ENCODE measurements at places on chromosomes 2 and 18.

- peaks cover 29% of the 10 kb centered on the region for H3K36me3 ChIP-seq
- no peaks in the 10 kb centered on the region for H3K27me3 ChIP-seq
- no peak overlapping the region for H3K27ac ChIP-seq
- no peak overlapping the region for H3K4me3 ChIP-seq
- DNase-seq: no peak
Measured at GRCh38 chr2:10048501-10049171, 5.3 kb downstream of the KLF11 start.

GRCh38 chr2:16006537-16007166 lies 66.3 kb downstream of the MYCN start:
- no peaks in the 10 kb centered on the region for H3K36me3 ChIP-seq
- H3K4me1 ChIP-seq: no peaks in the 10 kb centered on the region
- no peak overlapping the region for H3K27ac ChIP-seq
- no peak overlapping the region for H3K4me3 ChIP-seq
- H3K27me3 ChIP-seq: no peaks in the 10 kb centered on the region
- DNase-seq: no peak

GRCh38 chr18:51390702-51391101 lies 193.2 kb upstream of the MEX3C start:
- H3K27ac ChIP-seq: no peak overlapping the region
- no peak overlapping the region for H3K4me3 ChIP-seq
- H3K36me3 ChIP-seq: no peaks in the 10 kb centered on the region

- no peaks in the 10 kb centered on the region for H3K36me3 ChIP-seq
- no peak overlapping the region for H3K4me3 ChIP-seq
- H3K4me1 ChIP-seq: peaks cover 4% of the 10 kb centered on the region
- no peak overlapping the region for H3K27ac ChIP-seq
- DNase-seq: no peak
- H3K27me3 ChIP-seq: peaks cover 12% of the 10 kb centered on the region
Measured at GRCh38 chr2:170365003-170365402, 187.1 kb downstream of the MYO3B start.

DNA sequence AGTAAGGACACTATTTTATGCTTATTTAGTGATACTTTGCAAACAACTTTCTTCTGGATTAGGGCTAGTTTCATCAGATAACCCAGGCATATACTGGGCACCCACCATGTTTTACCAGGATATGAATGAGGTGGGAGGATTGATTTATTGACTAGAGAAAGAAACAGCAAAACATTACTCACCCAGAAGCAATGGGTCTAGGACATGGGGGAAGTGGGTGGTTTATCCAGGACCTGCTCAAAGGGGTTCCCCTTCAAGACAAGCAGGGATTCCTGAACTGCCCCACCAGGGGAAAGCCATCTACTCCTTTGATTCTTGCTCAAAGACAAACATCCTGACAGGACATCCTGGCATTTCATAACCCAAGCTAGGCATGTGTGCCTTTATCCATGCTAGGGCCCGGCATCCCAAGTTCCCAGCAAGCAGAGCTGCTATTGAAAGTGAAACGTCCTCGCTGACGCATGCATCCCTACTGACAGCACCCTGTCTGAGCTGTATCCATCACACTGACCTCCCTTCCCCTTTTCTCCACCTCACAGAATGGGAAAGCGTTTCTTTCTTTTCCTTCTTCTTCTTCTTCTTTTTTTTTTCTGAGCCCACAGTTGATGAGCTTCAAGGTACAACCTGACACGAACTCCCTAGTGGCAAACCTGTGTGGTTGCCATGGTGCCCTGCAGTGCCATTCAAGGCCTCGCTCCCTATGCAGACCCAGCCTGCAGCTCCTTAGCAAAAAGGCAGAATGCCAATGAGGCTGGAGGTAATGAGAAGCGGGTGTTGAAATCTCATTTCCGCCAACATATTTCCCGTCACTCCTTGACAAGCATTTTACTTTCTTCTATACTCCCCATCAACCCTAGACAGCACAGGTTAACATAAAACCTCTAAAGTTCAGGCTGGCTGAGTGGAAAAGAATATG lies 70.5 kb downstream of the CLHC1 start:
- no peak for DNase-seq
- H3K27ac ChIP-seq: no peak overlapping the region
- H3K27me3 ChIP-seq: no peaks in the 10 kb centered on the region
- no peak overlapping the region for H3K4me3 ChIP-seq

DNA sequence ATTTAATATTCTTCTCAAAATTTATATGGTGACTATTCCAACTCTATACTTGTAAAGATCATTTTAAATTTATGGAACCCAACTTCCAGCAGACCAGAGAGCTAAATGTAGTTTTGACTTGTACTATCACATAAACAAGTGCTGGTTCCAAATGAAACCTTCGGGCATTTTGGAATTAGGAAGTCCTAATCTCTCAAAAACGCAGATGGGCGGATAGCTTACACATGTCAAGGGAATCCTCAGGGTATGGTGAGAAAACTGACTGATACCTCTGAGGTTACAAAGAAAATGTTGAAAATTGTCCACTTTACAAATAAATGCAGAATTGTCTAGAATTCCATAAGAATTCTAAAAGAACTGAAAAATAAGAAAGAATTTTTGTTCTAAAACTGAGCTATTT lies 224.1 kb downstream of the SS18 start:
- no peaks in the 10 kb centered on the region for H3K36me3 ChIP-seq
- H3K4me3 ChIP-seq: no peak overlapping the region
- no peaks in the 10 kb centered on the region for H3K4me1 ChIP-seq
- no peak for DNase-seq
- no peaks in the 10 kb centered on the region for H3K27me3 ChIP-seq

- H3K4me1 ChIP-seq: no peaks in the 10 kb centered on the region
- DNase-seq: no peak
- no peak overlapping the region for H3K4me3 ChIP-seq
- H3K27ac ChIP-seq: no peak overlapping the region
Measured at GRCh38 chr18:63603772-63604171, 16.6 kb downstream of the SERPINB13 start.

- no peak for DNase-seq
- H3K4me3 ChIP-seq: no peak overlapping the region
- H3K27me3 ChIP-seq: no peaks in the 10 kb centered on the region
- H3K36me3 ChIP-seq: no peaks in the 10 kb centered on the region
Measured at GRCh38 chr2:205849136-205849535, 166.8 kb downstream of the NRP2 start.

GRCh38 chr2:55459279-55459678 lies 39.6 kb upstream of the CCDC88A start:
- no peak for DNase-seq
- no peak overlapping the region for H3K4me3 ChIP-seq
- no peak overlapping the region for H3K27ac ChIP-seq
- no peaks in the 10 kb centered on the region for H3K4me1 ChIP-seq
- H3K27me3 ChIP-seq: no peaks in the 10 kb centered on the region
- H3K36me3 ChIP-seq: no peaks in the 10 kb centered on the region

DNA sequence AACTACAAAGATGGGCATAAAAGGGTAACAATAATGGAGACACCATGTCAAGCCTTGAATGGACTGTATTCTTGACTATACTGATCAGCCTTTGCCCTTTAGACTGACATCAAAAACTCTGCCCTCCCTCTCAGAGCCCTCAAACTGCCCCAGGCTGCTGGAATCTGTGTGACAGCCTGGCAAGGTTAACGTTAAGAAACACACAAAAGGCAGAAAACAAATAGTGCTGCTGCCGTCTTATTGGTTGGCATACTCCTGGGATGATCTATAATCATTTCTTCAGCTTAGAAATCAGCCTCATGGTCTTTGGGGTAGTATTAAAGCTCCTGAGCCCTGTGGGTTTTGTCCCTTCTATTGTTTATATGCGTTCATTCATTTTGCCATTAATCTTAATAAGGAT lies 338.0 kb downstream of the DCC start:
- H3K27ac ChIP-seq: no peak overlapping the region
- no peaks in the 10 kb centered on the region for H3K4me1 ChIP-seq
- DNase-seq: no peak
- H3K4me3 ChIP-seq: no peak overlapping the region
- no peaks in the 10 kb centered on the region for H3K36me3 ChIP-seq
- H3K27me3 ChIP-seq: no peaks in the 10 kb centered on the region

DNA sequence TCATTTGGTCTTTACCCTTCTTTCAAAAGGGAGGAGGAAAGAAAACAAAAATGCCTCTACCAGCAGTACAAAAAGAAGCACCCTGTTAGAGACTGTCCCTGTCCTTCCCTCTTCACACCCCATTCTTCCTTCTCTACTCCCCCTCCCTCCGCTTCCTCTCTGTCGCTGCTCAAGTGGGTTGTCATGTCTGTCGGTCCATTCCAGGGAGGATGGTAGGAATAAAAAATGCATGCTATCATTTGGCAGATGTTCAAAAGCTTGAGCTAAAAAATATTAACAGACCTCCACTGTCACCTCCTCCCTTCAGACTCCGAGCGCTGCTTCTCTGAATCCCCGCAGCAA lies 482.0 kb downstream of the BCL11A start:
- no peaks in the 10 kb centered on the region for H3K36me3 ChIP-seq
- H3K4me1 ChIP-seq: no peaks in the 10 kb centered on the region
- no peak for DNase-seq
- no peak overlapping the region for H3K4me3 ChIP-seq

DNA sequence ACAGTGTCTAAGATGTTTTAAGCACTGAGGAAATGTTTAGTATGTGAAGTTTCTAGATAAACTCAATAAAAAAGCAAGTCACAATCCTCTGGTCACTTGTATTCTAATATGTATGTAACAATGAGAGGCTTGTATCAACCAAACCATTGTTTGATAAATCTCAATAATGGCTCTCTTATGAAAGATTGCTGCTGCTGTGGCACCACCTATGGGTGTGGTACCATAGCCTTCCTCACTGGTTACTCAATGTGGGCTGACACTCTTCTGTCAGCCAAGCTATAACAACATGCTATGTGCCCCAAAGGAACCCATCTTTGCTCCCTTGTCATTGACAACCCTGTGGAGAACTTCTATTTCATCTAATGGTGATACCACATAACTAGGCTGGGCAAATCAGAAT lies 12.6 kb upstream of the RAB1A start:
- H3K4me1 ChIP-seq: no peaks in the 10 kb centered on the region
- H3K4me3 ChIP-seq: no peak overlapping the region
- H3K36me3 ChIP-seq: no peaks in the 10 kb centered on the region
- no peaks in the 10 kb centered on the region for H3K27me3 ChIP-seq

GRCh38 chr2:222949690-222950323 lies 89.0 kb downstream of the ACSL3 start:
- no peaks in the 10 kb centered on the region for H3K4me1 ChIP-seq
- H3K27me3 ChIP-seq: no peaks in the 10 kb centered on the region
- DNase-seq: no peak
- H3K27ac ChIP-seq: no peak overlapping the region
- H3K4me3 ChIP-seq: no peak overlapping the region

GRCh38 chr2:216373896-216374295 lies 1.6 kb upstream of the MARCHF4 start:
- H3K36me3 ChIP-seq: no peaks in the 10 kb centered on the region
- H3K4me3 ChIP-seq: no peak overlapping the region
- no peak for DNase-seq
- H3K27me3 ChIP-seq: peaks cover 25% of the 10 kb centered on the region
- peaks cover 8% of the 10 kb centered on the region for H3K4me1 ChIP-seq

DNA sequence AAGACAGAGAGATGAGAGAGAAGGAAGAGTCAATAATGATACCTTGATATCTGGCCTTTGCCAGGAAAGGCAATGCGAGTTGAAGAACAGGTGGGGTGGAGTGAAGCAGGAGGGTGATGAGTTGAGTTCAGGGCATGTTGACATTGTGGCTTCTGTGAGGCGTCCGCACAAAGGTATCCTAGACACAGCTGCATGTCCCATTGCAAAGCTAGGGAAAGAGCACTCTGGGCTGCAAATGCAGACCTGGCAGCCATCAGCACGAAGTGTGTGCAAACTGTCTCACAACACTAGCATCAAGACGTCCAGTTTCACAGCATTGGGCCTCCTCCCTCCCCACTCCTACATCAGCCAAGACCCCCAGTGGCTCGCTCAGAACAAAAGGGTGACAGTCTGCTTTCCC lies 36.1 kb downstream of the TEX51 start:
- DNase-seq: no peak
- no peaks in the 10 kb centered on the region for H3K4me1 ChIP-seq
- no peaks in the 10 kb centered on the region for H3K36me3 ChIP-seq
- H3K27ac ChIP-seq: no peak overlapping the region
- no peak overlapping the region for H3K4me3 ChIP-seq

DNA sequence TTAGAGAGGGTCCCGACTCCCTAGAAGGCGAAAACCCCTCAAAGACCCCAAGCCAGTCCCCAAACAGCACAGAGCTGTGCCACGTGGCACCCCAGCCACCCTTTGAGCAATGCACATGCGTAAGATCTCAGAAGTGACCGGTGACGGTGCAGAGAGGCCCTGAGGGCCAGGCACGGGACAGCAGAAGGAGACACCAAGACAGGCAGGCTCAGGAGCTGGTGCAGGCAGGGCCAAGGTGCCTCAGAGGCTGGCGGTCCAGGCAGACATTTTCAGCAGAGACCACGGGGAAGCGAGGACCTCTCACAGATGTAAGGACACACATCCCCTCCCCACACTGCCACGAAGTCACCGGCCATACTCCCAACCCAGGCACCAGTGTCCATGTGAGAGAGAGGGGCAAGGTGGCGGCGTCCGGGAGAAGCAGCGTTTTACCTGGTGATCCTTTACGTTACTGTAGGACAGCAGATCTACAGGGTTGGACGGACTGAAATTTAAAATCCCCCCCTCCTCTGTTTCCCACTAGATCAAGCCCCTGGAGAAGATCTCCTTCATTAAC lies 2.0 kb upstream of the RAB17 start:
- no peak overlapping the region for H3K4me3 ChIP-seq
- no peaks in the 10 kb centered on the region for H3K36me3 ChIP-seq
- H3K4me1 ChIP-seq: peaks cover 8% of the 10 kb centered on the region
- no peak for DNase-seq
- no peak overlapping the region for H3K27ac ChIP-seq

DNA sequence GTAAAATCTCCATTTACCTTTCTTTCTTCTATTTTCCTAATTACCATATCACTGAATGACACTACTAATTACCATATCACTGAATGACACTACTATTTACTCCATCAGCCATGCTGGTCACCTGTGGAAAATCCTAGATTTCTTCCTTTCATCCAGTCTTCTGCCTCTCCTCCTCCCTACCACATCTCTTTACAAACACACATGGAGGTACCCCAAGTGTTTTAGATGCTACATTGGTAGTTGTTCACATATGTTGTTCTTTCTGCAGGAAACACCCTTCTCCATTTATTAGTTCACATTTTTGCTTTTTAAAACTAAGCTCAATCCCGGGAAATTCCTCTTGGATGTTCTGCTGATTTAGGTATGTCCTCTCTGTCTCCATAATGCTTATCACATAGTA lies 134.0 kb downstream of the IKZF2 start:
- no peak for DNase-seq
- H3K4me3 ChIP-seq: no peak overlapping the region
- no peaks in the 10 kb centered on the region for H3K36me3 ChIP-seq
- no peaks in the 10 kb centered on the region for H3K4me1 ChIP-seq
- H3K27ac ChIP-seq: no peak overlapping the region
- H3K27me3 ChIP-seq: no peaks in the 10 kb centered on the region

- no peak for DNase-seq
- H3K27ac ChIP-seq: no peak overlapping the region
- no peaks in the 10 kb centered on the region for H3K27me3 ChIP-seq
- H3K4me1 ChIP-seq: no peaks in the 10 kb centered on the region
- H3K36me3 ChIP-seq: no peaks in the 10 kb centered on the region
- no peak overlapping the region for H3K4me3 ChIP-seq
Measured at GRCh38 chr18:34892379-34892778, 148.8 kb upstream of the MAPRE2 start.

GRCh38 chr18:28004606-28005005 lies 172.3 kb downstream of the CDH2 start:
- no peak overlapping the region for H3K27ac ChIP-seq
- H3K36me3 ChIP-seq: no peaks in the 10 kb centered on the region
- no peak for DNase-seq
- no peaks in the 10 kb centered on the region for H3K27me3 ChIP-seq

- DNase-seq: no peak
- H3K27me3 ChIP-seq: no peaks in the 10 kb centered on the region
- no peak overlapping the region for H3K27ac ChIP-seq
- no peak overlapping the region for H3K4me3 ChIP-seq
- no peaks in the 10 kb centered on the region for H3K4me1 ChIP-seq
Measured at GRCh38 chr2:117686699-117687098, 127.8 kb upstream of the DDX18 start.

Data from CD8-positive, alpha-beta memory T cell (primary cell).